ENCODE measurements at places on chromosomes 2 and 18. TPM values are rescaled to one million over a fixed set of nuclear protein-coding genes. Genes with fewer than 3 reads are reported as not detected.

- peak overlapping the region; percentile 74 for H3K4me3 ChIP-seq
- no peaks in the 10 kb centered on the region for H3K36me3 ChIP-seq
- H3K27ac ChIP-seq: peak overlapping the region; percentile 45
- no peak for DNase-seq
- H3K27me3 ChIP-seq: no peaks in the 10 kb centered on the region
These were observed 527 bp downstream of the IGFBP5 start for GRCh38 chr2:216694826-216695217.

The STPG4 gene
- polyA plus RNA-seq: 19.4 TPM

DNA sequence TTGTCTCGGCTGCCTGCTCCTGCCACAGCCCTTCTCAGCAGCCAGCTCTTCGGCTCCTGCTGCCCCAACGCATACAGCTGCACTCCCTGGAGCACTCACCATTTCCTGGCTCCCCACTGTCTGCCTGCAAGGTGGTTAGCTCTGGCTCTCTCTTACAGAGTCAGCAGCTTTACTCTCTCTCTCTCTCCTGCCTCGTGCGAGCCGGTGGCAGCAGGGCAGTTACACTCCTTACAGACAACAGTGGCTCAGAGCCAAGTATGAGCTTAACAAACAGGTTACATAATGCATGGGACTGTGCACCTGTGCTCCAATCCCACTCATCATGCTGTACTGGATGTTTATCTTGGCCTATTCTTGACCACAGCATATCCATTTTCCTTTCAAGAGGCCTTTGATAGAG is 47.4 kb upstream of the DNAJC10 start:
- no peak overlapping the region for H3K27ac ChIP-seq
- DNase-seq: no peak
- no peaks in the 10 kb centered on the region for H3K36me3 ChIP-seq
- H3K4me3 ChIP-seq: no peak overlapping the region
- no peaks in the 10 kb centered on the region for H3K4me1 ChIP-seq

DNA sequence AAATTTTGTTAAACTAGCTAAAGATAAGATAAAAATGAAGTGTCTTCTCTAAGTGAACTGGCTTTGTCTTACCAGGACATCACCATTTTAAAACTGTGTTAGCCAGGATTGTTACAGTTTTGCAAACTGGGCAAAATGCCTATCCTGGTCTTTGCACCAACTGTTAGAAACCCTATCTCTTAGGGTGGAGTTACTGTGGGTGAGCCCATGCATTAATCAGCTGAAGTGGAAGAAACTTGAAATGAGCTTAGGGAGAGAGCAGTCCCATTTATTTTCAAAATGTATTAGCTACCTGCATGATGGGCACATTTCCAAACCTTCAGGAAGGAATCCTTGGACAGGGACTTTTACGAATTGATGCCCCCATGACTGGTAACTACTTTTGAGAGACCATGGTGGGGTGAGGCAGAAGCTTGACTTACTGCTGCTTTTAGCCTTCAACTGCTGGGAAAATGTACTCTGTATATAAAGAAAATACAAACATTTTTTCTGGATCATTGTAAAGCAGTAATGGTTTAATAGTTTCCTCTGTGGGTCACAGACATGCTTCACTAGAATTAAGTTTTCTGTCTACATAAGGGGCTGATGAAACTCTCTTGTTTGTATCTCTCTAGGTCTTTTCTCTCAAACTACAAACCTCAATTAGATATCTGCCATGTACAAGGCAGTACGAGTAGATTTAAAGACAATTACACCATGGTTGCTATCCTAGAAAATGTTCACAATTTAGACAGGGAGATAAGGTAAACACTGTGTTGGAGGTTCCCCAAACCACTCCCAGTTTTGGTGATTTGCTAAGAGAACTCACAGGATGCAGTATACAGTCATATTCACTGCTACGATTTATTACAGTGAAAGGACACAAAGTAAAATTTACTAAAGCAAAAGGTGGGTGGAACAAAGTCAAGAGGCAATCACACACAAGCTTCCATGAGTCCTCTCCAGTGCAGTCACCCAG is 321.4 kb upstream of the MMADHC start:
- H3K4me1 ChIP-seq: no peaks in the 10 kb centered on the region
- no peaks in the 10 kb centered on the region for H3K36me3 ChIP-seq
- no peak overlapping the region for H3K27ac ChIP-seq
- H3K4me3 ChIP-seq: no peak overlapping the region
- peak; percentile 56 for DNase-seq

- H3K27ac ChIP-seq: no peak overlapping the region
- no peak for DNase-seq
These were observed 755 bp downstream of the NOL4 start for GRCh38 chr18:34223893-34224422.

The DCTN1 gene
- 277 TPM for polyA plus RNA-seq
